ENCODE measurements at places on chromosomes 3 and 15.
A peak's percentile ranks its signal among the peaks of the same experiment; 100 is the strongest.

GRCh38 chr3:86234506-86235254, 756.3 kb downstream of the VGLL3 start:
- DNase-seq: no peak

GRCh38 chr15:32134842-32135241, 104.5 kb downstream of the CHRNA7 start:
- no peak for DNase-seq

- no peak for DNase-seq
These were observed 9.8 kb downstream of the HOMER2 start for GRCh38 chr15:82942691-82943090.

- peak; percentile 21 for DNase-seq
These were observed 631 bp downstream of the UBR1 start for GRCh38 chr15:43105077-43105736.

DNA sequence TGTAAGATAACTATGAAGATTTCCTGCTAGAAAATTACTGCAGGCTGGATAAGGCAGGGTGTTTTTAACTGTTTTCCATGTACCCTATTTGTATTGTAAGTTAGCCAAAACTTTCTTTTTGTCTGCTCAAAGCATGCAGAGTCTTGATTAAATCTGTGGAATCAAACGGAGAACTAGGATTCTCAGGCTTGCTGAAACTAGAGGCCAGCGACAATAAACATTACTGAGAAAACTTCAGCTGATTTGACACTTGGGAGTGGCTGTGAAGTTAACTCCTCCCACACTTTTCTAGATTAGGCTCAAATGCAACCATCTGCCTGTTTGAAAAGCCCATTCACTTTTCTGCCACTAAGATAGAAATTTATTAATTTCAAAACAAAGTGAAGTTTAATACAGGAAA, 153.2 kb upstream of the FRMD4B start:
- DNase-seq: no peak

GRCh38 chr15:73697033-73697467, 12.9 kb downstream of the CD276 start:
- DNase-seq: peak; percentile 95

- no peak for DNase-seq
These were observed 84.5 kb upstream of the NTRK3 start for GRCh38 chr15:88341006-88341405.

DNA sequence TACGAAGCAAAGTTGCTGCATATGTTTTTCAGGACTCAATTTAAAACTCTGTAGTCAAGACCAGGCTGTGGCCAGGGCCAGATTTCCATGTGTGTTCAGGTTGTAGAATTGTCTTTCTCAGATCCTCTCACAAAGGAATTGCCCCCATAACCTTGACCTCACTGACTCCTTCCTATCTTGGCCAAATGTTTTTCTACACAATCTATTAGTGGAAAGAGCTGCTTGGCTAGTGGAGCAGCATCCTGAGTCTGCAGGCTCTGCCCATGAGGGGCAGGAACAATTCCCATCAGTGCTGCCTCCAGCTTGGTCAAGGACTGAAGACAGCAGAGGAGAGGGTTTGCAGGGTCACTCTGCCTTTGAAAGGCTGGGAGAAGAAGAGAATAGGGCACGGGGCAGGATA, 6.9 kb upstream of the TBC1D21 start:
- DNase-seq: no peak

- DNase-seq: no peak
These were observed 852.3 kb upstream of the ALCAM start for GRCh38 chr3:104514371-104514770.

DNA sequence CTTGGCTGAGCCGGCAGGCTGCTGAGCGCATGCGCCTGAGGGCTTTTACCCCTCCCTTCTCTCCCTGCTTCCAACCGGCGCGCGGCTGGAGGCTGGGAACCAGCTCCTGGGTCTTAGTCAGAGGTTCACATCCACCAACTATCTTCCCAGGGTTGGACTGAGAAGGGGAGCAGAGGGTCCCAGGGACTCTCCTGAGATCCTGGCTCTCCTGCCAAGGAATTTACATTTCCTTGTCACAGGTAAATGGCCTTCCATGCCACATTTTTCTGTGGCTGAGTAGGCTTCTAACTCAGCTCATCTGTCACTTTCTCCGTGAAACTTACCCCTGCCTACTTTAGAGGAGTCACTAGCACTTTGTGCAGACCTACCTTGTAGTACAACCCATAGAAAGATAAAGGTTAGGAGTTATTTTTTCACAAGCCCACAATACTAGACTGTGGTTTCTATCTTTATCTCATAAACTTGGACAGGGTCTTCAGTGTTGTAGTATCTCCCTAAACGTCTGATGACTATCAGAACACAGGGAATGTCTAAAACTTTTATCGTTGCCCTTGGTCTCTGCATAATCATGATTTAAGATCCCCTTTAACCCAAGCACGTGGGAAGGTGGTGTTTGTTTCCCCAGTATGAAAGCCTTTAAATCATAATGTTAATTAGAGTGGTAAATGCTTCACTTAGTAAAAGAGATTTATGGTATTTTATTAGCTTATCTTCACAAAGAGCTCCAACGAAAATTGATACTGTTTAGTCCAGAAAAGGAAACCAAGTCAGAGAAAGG, 638 bp upstream of the TBC1D5 start:
- no peak for DNase-seq

DNA sequence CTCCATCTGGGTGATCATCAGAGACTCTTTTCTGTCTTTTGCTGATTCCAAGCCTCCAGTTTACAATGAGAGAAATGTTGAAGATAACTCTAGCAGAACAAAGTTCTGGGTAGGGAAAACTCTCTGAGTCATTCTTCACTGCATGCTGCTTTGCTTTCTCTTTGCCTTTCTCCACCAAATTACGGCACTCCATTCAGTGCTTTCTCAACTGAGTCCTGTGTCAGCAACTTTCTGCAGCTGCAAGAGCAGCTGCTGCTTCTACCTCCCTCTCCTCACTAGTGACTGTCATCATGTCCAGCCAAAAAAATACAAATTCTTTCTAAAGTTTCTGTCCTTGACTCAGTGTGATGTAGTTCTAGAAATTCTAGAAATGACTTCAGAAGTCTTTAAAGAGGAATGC, 953.8 kb downstream of the IGSF11 start:
- no peak for DNase-seq

- DNase-seq: no peak
These were observed 10.9 kb downstream of the GNB5 start for GRCh38 chr15:52180196-52180835.

DNA sequence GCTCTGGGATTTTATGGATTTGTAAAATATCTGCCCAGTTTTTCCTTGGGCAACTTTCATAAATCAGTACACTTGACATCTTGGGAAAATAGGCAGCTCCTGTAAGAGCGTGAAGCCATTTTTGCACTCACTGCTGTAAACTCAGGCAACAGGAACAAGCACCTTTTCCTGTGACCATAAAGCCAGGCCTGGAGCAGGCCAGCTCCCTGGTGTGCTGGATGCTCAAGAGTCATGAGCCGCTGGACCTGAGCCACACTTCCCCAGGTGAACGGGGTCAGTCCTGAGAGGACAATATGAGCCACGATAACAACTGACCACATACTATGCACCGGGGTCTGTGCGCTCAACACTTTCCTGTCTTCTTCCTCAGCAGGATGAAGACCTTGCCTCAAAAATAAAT, 158.2 kb downstream of the NUP210 start:
- no peak for DNase-seq

DNA sequence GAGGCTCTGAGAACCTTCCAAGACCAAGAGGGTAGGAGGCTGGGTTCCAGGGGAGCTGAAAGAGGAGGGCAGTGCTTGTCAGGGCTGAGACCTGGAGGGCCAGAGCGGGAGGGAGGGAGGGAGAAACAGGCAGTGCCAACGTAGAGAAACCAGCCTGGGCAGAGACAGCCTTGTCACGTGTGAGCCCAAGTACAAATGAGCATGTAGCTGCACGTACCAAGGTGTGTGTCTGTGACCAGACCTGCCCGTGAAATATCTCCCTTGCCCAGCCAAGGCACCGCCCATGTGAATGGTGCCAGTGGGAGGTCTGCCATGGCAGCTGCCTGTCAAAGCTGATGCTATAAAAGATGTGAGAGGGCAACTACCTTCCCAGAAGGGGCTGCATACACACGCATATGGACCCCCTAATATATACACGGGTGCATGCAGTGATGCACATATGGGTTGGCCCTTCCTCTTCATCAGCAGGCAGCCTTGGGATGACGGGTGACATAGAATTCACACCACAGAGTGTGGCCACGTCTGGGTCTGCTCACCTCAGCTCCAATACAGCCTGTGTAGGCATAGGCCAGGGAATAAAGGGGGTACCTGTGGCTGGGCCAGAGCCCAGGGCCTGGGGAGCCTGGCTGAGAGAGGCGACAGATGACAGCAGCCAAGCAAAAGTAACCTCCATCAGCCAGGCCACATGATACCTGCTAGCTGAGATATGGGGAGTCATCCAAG, 7.8 kb upstream of the CTDSPL start:
- no peak for DNase-seq

- DNase-seq: no peak
These were observed 619.0 kb upstream of the GOLIM4 start for GRCh38 chr3:168714609-168715240.

GRCh38 chr3:1583044-1583443, 490.2 kb downstream of the CNTN6 start:
- no peak for DNase-seq

GRCh38 chr15:63880744-63881143, 47.0 kb upstream of the HERC1 start:
- DNase-seq: no peak

DNA sequence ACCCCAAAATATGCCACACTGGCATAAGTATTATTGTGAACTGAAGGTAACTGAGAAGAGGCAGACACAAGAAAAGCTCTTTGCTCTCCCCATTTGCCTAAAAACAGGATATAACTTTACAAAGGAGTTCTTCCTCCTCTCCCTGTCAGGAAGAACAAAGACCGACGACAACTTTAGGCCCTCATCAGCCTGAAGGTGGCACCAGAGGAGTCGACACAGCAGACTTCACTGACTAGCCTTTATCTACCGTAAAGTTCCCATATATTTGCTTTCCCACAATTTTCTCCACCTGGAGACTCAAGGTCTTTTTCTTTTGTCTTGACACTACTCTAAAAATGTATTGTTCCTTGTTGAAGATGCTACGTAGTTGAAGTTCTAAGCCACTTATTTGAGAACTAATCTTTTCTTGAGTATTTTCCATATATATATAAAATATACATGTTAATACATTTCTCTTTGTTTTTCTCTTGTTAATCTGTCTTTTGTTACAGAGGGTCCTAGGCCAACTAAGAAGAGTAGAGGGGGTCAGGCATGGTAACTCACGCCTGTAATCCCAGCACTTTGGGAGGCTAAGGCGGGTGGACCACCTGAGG, 16.2 kb upstream of the XIRP1 start:
- peak; percentile 75 for DNase-seq

DNA sequence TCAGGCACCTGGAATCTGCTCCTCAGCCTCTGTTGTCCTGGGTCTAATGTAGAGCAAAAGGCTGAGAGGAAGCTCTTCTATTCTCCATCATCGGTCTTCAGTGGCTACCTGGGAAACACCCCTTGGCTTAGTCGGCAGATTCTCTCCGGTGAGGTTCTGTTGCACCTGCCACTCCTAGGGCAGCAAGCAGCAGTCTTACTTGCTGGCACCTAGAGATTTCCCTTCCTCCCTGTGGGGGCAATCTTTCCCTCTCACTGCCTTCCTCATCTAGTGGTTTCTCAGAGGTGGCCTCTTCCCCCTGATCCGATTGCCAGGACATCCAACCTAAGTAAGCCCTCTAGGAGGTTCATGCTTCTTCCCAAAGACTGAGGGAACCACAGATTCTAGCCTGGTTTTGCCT, 60.8 kb downstream of the PLS1 start:
- no peak for DNase-seq

GRCh38 chr3:197750858-197751737, 1.4 kb downstream of the FYTTD1 start:
- peak; percentile 77 for DNase-seq

DNA sequence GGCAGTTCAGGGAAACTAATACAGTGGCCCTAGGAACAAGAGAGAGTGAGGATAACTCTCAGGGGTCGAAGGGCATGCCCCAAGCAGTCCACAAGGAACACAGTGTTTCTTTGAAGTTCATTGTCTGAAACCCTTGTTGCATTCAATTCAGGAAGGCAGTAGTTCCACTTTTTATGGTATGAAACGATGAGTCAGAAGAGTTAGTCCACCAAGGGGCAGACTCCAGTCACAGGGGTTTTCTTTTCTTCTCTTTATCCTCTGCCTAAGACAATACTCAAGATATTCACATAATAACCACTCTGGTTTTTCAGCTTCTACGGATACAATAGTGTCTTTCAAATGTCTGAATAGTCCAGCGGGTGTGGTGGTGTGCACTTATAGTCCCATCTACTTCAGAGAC, 23.7 kb upstream of the TICRR start:
- no peak for DNase-seq

DNA sequence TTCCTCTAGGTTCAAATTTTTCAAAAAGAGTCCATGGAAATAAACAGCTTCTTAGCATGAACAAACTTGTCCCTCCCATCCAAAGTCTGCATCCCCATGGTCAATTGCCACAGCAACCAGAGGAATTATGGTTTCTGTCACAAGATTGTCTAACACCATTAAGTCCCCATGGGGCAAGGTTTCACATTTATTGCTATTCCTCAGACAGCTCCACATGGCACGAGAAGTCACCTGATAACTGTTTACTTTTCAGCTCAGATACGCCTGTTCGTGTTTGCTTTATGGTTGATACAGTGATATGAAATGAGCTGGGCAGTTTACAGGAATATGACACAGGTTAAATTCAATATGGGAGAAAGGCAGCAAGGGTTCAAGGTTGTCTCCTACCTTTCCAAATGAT, 37.9 kb upstream of the MUC13 start:
- DNase-seq: no peak

DNA sequence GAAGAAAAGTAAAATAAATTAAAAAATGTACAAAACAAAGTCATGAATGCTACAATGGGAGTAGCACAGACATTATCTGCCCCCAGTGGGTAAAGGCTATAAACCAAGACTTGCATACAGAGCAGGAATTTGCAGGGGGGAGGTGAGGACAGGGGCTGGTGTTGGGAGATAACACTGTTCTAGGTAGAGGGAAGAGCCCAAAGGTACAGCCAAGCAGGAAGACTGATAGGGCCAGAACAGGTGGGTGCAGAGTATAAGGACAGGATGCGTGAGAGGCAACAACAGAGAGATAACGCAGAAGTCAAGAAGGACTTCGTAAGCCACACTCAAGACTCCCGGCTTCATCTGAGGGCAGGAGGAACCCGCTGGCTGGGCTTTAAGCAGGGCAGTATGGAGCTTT, 146.5 kb downstream of the CTNNB1 start:
- no peak for DNase-seq

- no peak for DNase-seq
These were observed 163.4 kb upstream of the SEMA6D start for GRCh38 chr15:47553947-47554346.

DNA sequence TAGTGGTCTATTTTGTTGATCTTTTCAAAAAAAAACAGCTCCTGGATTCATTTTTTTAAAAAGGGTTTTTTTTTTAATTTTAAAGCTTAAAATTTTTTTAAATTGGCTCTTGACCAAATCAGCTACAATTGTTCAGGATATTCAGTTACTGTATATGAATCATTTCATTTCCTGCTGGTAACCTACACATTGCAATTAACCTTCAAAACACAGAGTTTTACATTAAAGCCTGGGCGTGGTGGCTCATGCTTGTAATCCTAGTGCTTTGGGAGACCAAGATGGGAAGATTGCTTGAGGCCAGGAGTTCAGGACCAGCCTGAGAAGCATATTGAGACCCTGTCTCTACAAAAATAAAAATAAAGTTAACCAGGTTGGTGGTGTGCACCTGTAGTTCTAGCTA, 163.4 kb downstream of the ALDH1A2 start:
- DNase-seq: no peak

Data from foreskin fibroblast (primary cell).